Activated CD4-positive, alpha-beta memory T cell treated with anti-CD3 and anti-CD28 coated beads, Interleukin-2, amount 10 ng/mL, durations not matched to agents 7 days and 5 days (primary cell): ENCODE measurements at places on chromosomes 4 and X. TPM values are rescaled to one million over a fixed set of nuclear protein-coding genes. Genes with fewer than 3 reads are reported as not detected.

GRCh38 chr4:20528508-20528907 is 171.8 kb upstream of the PACRGL start:
- no peak overlapping the region for H3K4me3 ChIP-seq
- no peak overlapping the region for H3K27ac ChIP-seq
- H3K36me3 ChIP-seq = no peaks in the 10 kb centered on the region
- H3K27me3 ChIP-seq = no peaks in the 10 kb centered on the region

DNA sequence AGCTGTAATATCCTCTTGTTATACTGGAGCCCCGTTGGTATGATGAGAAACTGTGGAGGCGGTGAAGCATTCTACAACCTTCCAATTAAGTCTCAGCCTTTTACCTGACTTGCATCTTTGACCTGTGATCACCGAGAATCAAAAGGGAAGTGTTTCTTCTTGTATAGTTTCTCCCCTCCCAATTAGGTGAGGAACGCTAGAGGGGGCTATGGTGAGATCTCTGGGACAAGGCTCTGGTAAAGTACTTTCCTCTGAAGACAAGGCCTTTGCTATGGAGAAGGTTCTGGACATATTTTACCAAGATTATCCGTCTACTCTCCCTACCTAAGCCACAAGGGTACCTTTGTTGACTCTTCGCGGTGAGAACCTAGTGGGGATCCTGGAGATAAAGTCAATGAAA is 111.3 kb downstream of the CBLL2 start:
- H3K27ac ChIP-seq = no peak overlapping the region
- H3K36me3 ChIP-seq = no peaks in the 10 kb centered on the region
- DNase-seq = no peak
- no peak overlapping the region for H3K4me3 ChIP-seq
- H3K4me1 ChIP-seq = no peaks in the 10 kb centered on the region

DNA sequence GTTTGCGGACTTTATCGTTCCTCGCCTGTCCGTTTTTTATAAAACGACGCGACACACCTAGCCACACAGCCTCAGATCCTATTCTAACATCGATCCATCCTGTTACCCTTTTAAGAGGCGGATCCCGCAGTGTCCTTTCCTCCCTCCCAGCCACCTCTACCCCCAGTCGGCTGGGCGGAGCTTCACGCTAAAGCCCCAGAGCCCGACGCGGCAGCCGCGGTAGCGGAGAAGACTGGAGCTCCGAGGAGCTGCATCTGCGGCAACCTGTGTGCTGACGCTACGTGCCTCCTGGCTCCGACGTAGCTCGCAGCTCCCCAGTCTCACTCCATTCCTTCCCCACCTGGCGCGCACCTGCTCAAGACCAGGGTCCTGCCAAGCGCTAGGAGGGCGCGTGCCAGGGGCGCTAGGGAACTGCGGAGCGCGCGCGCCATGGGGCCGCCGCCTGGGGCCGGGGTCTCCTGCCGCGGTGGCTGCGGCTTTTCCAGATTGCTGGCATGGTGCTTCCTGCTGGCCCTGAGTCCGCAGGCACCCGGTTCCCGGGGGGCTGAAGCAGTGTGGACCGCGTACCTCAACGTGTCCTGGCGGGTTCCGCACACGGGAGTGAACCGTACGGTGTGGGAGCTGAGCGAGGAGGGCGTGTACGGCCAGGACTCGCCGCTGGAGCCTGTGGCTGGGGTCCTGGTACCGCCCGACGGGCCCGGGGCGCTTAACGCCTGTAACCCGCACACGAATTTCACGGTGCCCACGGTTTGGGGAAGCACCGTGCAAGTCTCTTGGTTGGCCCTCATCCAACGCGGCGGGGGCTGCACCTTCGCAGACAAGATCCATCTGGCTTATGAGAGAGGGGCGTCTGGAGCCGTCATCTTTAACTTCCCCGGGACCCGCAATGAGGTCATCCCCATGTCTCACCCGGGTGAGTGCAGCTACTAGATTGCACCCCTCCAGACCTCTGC is at the start of gene RNF128:
Gene RNF128 (plus strand): TSS at position 217 of the 953 bp plus-strand sequence. CDS start 213 bp downstream, at position 430.
- H3K27me3 ChIP-seq = peaks cover 38% of the 10 kb centered on the region
- H3K27ac ChIP-seq = no peak within 1 kb of the TSS
- DNase-seq = peak; percentile 16
- H3K36me3 ChIP-seq = no peaks in the 10 kb centered on the region

DNA sequence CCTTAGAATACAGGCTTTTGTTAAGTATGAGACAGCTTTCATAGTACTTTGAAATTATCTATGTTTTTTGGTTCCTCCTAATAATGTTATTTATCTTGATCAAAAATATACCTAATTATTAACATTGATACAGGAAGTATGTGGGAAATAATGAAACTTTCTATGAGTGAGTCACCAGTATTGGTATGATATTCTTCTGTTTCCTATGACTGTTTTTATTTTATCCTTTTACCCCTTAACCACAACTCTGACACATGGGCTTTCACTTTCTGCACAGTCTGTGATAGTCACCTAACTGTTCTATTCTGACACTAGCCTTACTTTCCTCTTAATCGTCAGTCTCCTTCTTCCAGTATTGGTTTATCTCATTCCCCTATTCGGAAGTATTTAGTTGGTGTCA is 4.7 kb downstream of the THAP9 start:
- H3K4me1 ChIP-seq = peaks cover 18% of the 10 kb centered on the region
- DNase-seq = peak; percentile 54
- peaks cover 17% of the 10 kb centered on the region for H3K27me3 ChIP-seq
- H3K27ac ChIP-seq = no peak overlapping the region
- H3K36me3 ChIP-seq = peaks cover 4% of the 10 kb centered on the region
- peak overlapping the region; percentile 17 for H3K4me3 ChIP-seq

- H3K27me3 ChIP-seq = no peaks in the 10 kb centered on the region
- no peak overlapping the region for H3K27ac ChIP-seq
- no peak overlapping the region for H3K4me3 ChIP-seq
- DNase-seq = no peak
These were observed 149.3 kb downstream of the SPRY1 start for GRCh38 chr4:123545667-123546572.

GRCh38 chr4:187103351-187103750 is 379.7 kb upstream of the FAT1 start:
- no peaks in the 10 kb centered on the region for H3K27me3 ChIP-seq
- DNase-seq = no peak
- no peaks in the 10 kb centered on the region for H3K36me3 ChIP-seq
- no peak overlapping the region for H3K27ac ChIP-seq
- no peak overlapping the region for H3K4me3 ChIP-seq

- H3K36me3 ChIP-seq = no peaks in the 10 kb centered on the region
- peak overlapping the region; percentile 76 for H3K27ac ChIP-seq
- DNase-seq = peak; percentile 23
- peaks cover 74% of the 10 kb centered on the region for H3K4me1 ChIP-seq
- no peaks in the 10 kb centered on the region for H3K27me3 ChIP-seq
These were observed 21.8 kb downstream of the SPRY1 start for GRCh38 chr4:123418351-123418931.

GRCh38 chr4:70948665-70949260 is 44.7 kb upstream of the DCK start:
- peaks cover 4% of the 10 kb centered on the region for H3K36me3 ChIP-seq
- H3K4me1 ChIP-seq = peaks cover 6% of the 10 kb centered on the region
- no peak overlapping the region for H3K4me3 ChIP-seq

DNA sequence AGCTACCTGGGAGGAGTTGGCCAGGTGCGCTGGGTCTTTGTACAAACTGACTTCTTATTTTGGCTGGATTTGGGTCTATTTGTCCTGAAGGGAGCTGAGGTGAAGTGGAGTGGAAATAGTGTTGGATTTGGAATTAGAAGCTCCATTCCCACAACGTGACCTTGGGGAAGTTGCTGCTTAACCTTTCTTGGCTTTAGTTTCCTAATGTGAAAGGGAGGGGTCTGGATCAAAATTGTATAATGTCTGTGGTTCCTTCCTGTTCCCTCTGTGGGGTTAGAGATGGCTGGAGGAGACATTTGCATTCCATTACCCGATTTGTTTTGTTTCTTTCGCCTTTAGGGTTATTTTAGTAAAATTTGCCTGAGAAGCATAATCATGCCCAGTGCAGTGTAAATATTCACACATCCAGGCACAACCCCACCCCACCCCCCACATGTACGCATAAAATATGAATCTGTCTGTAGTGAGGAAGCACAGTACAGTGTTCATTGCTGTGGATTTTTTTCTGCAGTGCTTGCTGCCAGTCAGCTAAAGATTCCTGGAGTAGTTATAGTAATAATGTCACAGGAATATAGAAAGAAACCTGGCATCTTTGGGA is 21.5 kb downstream of the JADE1 start:
- no peak overlapping the region for H3K27ac ChIP-seq
- H3K36me3 ChIP-seq = peaks cover 37% of the 10 kb centered on the region
- H3K27me3 ChIP-seq = no peaks in the 10 kb centered on the region
- DNase-seq = no peak

DNA sequence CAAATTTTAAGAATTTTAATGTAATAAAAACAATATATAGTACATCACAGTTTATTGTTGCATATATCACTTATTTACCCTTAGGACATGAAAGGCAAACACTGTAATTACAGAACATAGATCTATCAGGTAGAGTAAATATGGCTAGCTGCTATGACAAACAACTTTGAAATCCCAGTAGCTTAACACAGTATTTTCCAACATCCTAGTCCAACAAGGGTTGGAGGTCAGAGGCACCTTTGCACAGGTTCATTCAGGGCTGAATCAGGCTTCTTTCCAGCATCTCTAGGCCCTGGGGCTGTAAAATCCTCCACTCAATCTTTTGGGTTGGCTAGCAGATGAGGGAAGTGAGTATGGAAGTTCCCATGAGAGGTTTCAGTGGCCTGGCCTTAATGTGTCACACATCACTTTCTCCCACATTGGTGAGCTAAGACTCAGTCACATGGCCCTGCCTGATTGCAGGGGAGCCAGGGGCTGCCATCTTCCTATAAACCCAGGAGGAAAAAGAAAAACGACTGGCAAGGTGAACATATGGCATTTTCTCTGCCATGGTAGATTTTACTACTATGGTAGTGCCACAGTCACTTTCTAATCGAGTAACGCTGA is 32.9 kb downstream of the HERC6 start:
- no peaks in the 10 kb centered on the region for H3K27me3 ChIP-seq
- no peak for DNase-seq
- peaks cover 7% of the 10 kb centered on the region for H3K4me1 ChIP-seq
- H3K36me3 ChIP-seq = peaks cover 78% of the 10 kb centered on the region

- H3K4me3 ChIP-seq = no peak overlapping the region
- no peaks in the 10 kb centered on the region for H3K27me3 ChIP-seq
- H3K27ac ChIP-seq = no peak overlapping the region
- peaks cover 4% of the 10 kb centered on the region for H3K4me1 ChIP-seq
- no peak for DNase-seq
These were observed 499.8 kb downstream of the MID1IP1 start for GRCh38 chrX:39301036-39301435.

- H3K27me3 ChIP-seq = no peaks in the 10 kb centered on the region
- no peak overlapping the region for H3K4me3 ChIP-seq
- no peak overlapping the region for H3K27ac ChIP-seq
- H3K36me3 ChIP-seq = peaks cover 49% of the 10 kb centered on the region
These were observed 172.1 kb upstream of the MAP3K15 start for GRCh38 chrX:19687395-19687794.

- no peak for DNase-seq
- no peak overlapping the region for H3K4me3 ChIP-seq
- no peaks in the 10 kb centered on the region for H3K27me3 ChIP-seq
- H3K4me1 ChIP-seq = peaks cover 50% of the 10 kb centered on the region
- no peaks in the 10 kb centered on the region for H3K36me3 ChIP-seq
These were observed 153.6 kb downstream of the AFAP1 start for GRCh38 chr4:7786040-7786439.

- no peaks in the 10 kb centered on the region for H3K4me1 ChIP-seq
- H3K36me3 ChIP-seq = no peaks in the 10 kb centered on the region
- no peak overlapping the region for H3K4me3 ChIP-seq
These were observed 9.5 kb upstream of the GABRA2 start for GRCh38 chr4:46399440-46399839.

- H3K27ac ChIP-seq = no peak overlapping the region
- H3K4me3 ChIP-seq = no peak overlapping the region
- no peaks in the 10 kb centered on the region for H3K36me3 ChIP-seq
- no peaks in the 10 kb centered on the region for H3K4me1 ChIP-seq
- no peaks in the 10 kb centered on the region for H3K27me3 ChIP-seq
These were observed 47.3 kb upstream of the PPARGC1A start for GRCh38 chr4:23937173-23937572.

DNA sequence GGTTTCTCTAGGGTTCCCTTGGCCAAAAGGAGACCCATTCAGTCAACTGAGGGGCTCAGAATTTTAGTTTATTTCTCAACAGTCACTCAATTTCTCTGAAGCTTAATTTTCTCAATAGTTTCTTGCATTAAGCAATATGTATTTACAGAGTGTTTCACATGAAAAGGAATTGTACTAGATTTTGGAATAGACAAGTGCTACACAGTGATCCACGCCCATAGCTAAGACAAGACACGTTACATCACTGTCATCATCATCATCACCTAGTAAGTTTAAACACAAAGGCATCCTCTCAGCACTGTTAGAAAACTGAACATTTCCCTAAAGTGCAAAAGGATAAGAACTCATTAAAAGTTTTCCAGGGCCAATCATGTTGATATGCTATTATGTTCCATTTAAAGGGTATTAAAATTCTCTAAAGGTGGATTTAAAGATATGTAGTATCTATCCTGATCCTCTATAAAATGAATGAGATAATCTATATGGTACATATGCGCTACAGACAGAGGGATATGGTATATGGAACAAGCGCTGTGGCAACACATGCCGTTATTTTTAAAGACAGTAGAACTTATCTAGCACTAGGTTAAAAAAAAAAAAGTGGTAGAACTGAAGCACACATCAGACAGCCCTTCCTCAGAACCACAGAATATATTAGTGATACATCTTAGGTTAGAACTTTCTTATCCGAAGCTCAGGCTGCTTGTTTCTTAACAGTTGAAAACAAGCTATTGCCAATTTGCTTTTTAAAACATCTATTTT is 12.1 kb downstream of the PPA2 start:
- H3K4me3 ChIP-seq = no peak overlapping the region
- peaks cover 12% of the 10 kb centered on the region for H3K4me1 ChIP-seq
- DNase-seq = no peak
- H3K27ac ChIP-seq = no peak overlapping the region

DNA sequence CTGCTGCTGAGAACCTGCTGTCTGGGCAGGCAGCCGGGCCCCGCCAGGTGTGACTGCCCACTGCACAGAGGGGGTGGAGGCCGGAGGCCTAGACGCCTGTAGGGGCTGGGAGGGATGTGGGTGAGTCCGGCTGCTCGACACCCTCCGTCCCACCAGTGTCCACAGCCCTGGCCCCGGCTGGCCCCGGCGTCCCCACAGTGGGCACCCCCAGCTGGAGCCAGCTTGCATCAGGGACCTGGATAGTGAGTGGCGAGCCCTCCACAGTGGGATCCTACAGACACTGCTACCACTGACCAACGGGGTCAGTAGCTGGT is 34.7 kb upstream of the SPON2 start:
- H3K4me3 ChIP-seq = no peak overlapping the region
- H3K27ac ChIP-seq = no peak overlapping the region
- H3K36me3 ChIP-seq = peaks cover 14% of the 10 kb centered on the region
- H3K4me1 ChIP-seq = peaks cover 31% of the 10 kb centered on the region

PABPC5 gene
- not detected for total RNA-seq

SERPINA7 gene
- not detected for total RNA-seq

F8A3 gene
- 0.40 TPM for total RNA-seq

PRSS12 gene
- total RNA-seq = not detected

RBMXL3 gene
- not detected for total RNA-seq

FAM241A gene
- 1.2 TPM for total RNA-seq

NHS gene
- total RNA-seq = 0.71 TPM

ERVMER34-1 gene
- not detected for total RNA-seq

TRMT10A gene
- total RNA-seq = 10.4 TPM

GNRHR gene
- not detected for total RNA-seq

PFKFB1 gene
- 0.45 TPM for total RNA-seq

GAGE13 gene
- not detected for total RNA-seq
